ENCODE measurements at places on chromosomes 3 and 15.

GRCh38 chr3:73341272-73341935, 279.9 kb downstream of the EBLN2 start:
- no peak for DNase-seq

GRCh38 chr3:152834776-152835600, at the start of gene P2RY1:
P2RY1 (plus strand) TSS chr3:152835131; CDS start chr3:152835783, 652 bp downstream.
- DNase-seq, result peak; percentile 76

DNA sequence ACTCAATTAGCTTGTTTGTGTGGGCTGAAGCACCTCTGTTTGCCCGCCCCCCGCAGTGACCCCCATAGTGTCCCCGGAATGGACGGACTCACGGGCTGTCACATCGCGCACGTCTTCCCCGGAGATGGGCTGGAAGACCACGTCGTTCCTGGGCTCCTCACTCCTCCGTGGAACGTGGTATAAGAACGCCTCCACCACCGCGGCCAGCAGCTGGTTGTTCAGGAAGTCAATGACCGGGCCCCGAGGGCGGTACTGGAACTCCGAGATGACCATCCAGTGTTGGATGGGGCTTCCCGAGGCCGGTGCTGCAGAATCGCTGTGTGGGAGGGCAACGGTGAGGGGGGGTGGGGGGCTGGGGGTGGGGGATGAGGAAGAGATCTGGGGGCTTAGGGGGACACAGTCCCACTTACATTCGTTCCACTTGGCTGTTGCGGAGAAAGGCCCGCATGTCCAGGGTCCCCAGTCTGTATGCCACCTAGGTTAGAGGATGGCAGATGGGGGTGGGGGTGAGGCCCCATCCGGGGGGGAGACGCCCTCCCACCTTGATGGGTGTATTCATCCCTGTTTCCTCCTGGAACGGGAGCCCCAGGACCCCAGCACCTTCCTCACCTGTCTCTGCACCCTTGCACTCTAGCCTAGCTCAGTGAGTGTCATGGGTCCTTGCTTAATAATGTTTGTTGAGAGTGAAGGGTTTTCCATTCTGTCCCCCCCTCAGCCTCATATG, 30.2 kb downstream of the MUC20 start:
- DNase-seq, result no peak

GRCh38 chr15:38042707-38043445, 108.4 kb downstream of the TMCO5A start:
- DNase-seq, result no peak

- DNase-seq, result no peak
Measured at GRCh38 chr15:37586011-37586583, 348.3 kb upstream of the TMCO5A start.

DNA sequence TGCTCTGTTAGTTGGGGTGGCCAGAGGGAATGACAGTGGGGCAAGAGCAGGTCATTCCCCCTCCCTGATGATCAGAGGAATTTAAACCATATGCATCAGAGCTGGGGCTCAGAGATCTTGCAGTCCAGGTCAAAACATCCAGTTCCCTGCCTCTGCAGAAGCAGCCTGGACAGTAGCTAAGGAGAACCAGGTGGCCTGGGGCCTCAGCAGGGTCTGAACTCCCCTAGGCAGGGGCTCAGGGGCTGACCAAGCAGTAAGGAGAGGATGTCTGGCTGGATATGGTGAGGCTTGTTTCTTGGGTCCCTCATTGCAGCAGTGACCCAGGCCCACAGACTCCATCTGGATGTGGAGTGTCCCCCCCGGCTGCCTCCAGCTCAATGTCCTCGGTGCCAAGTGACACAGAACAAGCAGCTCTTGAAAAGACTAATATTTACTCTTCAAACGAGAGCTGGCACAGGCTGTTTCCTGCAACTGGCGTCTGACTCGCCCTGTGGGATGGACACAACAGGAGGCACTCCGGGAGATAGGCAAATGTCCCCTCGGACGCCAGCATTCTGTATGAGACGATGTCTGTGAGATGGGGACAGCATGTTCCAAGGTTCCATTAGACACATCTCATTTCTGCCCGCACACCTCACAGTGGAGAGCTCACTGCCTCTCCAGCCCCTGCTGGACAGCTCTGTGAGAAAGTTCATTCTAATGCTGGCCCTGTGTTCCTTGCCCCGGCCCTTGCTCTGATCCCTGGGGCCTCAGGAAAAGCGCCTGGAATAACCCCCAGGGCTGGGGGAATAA, 37.1 kb downstream of the SEC22C start:
- DNase-seq, result no peak

DNA sequence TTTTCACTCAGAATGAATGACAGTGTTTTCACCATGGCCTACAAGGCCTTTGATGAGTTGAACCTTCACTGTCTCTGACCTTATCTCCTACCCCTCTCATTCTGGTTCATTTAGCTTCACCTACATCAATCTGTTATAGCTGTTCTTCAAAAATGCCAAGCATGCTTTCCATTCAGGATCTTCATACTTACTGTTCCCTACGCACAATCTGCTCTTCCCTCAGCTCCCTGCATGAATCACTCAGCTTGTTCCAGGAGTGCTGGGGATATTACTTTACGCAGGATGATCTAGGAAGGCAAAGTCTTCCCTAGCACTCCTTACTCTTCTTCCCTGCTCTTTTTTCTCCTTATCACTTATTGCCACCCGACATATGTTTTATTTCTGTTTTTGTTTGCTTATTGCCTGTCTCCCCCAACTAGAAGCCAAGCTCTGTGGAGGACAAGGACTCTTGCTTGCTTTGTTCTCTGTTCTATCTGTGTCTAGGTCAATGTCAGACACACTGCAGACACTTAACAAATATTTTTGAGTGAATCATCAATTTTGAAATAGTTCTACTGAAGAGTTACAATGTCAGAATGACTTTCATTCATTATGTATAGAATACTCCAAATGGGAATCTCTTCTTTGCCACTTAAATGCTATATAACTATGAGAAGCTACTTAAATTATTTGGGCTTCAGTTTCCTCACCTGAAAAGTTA, 238.3 kb upstream of the FEZF2 start:
- DNase-seq, result no peak

- no peak for DNase-seq
Measured at GRCh38 chr3:77655396-77655795, 615.5 kb downstream of the ROBO2 start.

DNA sequence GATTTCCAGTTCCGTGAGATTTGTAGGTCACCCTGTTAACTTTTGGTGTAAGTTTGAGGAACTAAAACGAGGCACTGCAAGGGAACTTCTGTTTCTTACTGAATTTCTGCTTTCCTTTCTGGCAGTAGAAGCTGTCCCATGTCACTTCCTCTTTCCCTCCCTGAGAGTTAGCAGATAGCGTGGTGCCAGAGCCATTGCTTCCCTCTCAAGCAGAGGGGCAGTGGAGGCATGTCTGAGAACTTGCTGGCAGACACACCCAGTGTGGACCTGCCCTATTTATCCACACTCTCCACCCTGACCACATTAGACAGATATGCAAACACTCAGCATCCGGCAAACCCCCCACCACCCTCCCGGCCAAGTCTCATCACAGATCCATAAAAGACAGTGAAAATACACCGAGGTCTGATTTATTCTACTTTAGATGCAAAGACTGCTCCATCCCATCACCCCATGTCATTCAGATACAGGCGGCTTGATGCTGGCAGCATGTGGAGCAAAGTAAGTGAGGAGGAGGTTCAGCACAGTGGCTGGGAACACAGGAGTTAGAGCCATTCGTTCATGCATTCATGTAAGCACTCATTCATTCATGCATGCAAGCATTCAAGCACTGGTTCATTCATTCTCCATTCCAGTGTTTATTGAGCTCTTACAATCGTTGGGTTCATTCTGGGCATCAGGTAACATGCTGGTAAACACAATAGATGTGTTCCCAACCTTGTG, 324.7 kb downstream of the SHQ1 start:
- DNase-seq, result no peak

GRCh38 chr3:27900316-27900715, 178.2 kb upstream of the EOMES start:
- no peak for DNase-seq

GRCh38 chr15:39609166-39609916, 28.5 kb downstream of the THBS1 start:
- no peak for DNase-seq

DNA sequence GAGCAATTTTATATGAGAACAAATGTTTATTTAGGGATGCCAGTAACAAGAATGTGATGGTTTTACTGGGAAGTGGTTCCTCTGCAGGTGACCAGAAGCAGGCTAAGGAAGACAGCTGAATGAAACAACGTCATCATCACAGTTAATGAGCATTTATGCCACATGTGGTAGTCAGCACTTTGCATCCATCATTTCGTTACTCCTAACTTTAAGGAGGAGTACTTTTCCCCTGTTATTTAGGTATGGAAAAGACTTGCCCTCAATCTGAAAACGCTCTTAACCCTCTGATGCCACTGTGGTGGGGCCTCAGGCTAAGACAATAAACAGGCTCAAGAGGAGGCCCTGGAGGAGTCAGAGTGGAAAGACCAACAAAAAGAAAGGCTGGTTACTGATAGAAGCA, 31.2 kb downstream of the INTS14 start:
- DNase-seq, result no peak

GRCh38 chr3:2978977-2979732, 131.0 kb downstream of the IL5RA start:
- no peak for DNase-seq

- no peak for DNase-seq
Measured at GRCh38 chr3:65935724-65936123, 103.0 kb downstream of the MAGI1 start.

DNA sequence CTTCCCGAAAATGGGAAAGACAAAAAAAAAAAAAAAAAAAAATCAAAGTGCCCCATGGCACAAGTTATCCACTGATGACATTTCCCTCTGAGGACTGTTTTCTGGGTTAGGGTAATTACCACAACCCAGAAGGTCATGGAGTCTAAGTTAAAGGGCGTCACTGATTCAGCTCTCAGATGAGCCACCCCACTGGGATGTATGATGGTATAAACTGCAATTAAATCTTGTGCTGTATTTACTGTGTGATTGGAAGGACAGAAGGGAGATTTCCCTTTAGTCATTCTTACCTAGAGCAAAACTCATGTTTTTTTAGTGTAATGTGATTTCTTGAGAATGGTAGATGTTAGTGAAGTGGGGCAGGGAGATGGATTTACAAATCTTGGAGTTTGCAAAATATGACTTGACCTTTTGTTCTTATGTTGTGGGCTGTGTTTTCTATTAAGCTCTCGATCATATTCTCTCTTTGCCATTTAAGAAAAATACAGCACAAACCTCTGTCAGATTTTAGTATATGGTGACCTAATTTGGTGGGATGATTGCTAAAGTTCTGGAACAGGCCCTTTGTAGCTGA, 244.2 kb downstream of the PTPRG start:
- no peak for DNase-seq

DNA sequence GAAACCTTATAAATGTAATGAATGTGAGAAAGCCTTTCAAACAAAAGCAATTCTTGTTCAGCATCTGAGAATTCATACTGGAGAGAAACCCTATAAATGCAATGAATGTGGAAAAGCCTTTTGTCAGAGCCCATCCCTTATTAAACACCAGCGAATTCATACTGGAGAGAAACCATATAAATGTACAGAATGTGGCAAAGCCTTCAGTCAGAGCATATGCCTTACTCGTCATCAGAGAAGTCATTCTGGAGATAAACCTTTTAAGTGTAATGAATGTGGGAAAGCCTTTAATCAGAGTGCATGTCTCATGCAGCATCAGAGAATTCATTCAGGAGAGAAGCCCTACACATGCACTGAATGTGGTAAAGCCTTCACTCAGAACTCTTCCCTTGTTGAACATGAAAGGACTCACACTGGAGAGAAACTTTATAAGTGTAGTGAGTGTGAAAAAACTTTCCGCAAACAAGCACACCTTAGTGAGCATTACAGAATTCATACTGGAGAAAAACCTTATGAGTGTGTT, 5.3 kb downstream of the ZNF501 start:
- no peak for DNase-seq

GRCh38 chr3:137110392-137110996, 152.7 kb downstream of the IL20RB start:
- no peak for DNase-seq

- peak; percentile 68 for DNase-seq
Measured at GRCh38 chr3:49276475-49277382, at the start of gene C3orf62. C3orf62 (minus strand) TSS chr3:49277232; CDS start chr3:49276872, 360 bp downstream.

DNA sequence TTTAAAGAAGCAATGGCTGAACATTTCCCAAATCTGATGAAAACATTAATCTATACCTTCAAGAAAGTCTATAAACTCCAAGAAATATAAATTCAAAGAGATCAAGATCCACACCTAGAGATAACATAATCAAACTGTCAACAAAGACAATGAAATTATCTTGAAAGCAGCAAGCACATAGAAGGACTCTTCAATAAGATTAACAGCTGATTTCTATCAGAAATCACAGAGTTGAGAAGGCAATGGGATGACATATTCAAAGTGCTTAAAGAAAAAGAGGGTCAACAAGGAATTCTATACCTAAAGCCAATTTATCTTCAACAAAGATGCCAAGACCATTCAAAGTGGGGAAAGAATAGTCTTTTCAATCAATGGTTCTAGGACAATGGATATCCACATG, 41.1 kb upstream of the LAMP3 start:
- DNase-seq, result no peak

DNA sequence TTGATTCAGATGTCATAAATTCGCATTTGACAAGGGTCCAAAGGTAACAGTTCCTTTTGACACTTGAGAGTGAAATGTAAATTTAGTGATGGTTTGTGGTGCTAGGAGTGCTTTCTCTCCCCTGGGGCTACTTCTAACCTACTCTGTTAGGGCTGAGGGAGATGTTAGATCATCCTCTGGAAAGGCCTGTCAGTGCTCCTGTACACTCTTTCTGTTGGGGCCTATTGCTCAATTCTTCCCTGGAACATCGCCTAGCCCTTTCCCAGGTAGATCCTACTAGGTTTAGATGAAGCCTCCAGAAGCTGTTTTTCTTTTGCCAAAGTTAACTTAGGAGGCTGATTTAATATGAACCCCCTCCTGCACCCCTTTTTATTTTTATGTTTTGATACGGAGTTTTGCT, 1.4 kb downstream of the PCCB start:
- no peak for DNase-seq

- DNase-seq, result no peak
Measured at GRCh38 chr3:18757476-18757875, 332.3 kb upstream of the SATB1 start.

DNA sequence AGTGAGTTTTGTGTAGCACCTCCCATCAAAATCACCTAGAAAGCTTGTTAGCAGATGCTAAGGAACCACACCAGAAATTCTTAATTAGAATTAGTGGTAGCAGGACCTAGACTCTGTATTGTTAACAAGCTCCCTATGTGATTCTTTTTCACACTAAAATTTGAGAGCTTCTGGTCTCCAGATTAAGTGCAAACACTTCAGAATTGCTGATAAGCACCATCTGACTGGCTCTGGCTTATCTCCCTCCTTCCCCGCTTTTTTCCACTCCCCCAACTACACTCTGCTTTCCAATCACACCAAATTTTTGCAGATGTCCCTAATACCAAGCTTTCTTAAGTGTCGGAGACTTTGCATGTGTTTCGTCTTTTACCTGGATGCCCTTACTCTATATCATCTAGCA, 410.1 kb upstream of the DPH6 start:
- DNase-seq, result no peak

GRCh38 chr15:79023546-79023890, 67.1 kb downstream of the RASGRF1 start:
- DNase-seq, result no peak

GRCh38 chr15:60660290-60661051, 181.5 kb upstream of the ICE2 start:
- no peak for DNase-seq

GRCh38 chr3:67291287-67292252, 293.5 kb downstream of the KBTBD8 start:
- DNase-seq, result no peak
